ENCODE measurements at places on chromosomes 6 and 20.
A peak's percentile ranks its signal among the peaks of the same experiment; 100 is the strongest.

GRCh38 chr20:62949153-62949821, 3.2 kb upstream of the SLC17A9 start:
- no peak for DNase-seq

- no peak for DNase-seq
These were observed 22.5 kb upstream of the LCA5 start for GRCh38 chr6:79559706-79560105.

- no peak for DNase-seq
These were observed 23.1 kb downstream of the PAQR8 start for GRCh38 chr6:52385074-52385473.

DNA sequence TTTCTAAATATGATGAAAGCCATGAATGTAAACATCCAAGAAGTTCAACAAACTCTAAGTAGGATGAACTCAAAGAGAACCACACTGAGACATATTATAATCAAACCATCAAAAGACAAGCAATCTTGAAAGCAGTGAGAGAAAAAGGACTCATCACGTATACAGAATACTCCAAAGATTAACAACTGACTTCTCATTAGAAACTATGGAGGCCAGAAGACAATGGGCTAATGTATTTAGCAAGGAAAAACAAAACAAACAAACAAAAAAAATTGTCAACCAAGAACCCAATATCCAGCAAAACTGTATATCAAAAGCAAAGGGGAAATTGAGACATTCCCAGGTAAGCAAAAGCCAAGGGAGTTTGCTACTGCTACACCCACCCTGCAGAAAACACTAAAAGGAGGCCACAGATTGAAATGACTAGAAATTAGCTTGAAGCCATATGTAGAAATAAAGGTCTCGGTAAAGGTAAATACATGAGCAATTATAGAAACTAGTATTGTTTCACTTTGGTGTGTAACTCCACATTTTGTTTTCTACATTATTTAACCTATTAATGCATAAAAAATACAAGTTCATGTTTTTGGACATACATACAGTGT, 301.1 kb upstream of the QKI start:
- no peak for DNase-seq

DNA sequence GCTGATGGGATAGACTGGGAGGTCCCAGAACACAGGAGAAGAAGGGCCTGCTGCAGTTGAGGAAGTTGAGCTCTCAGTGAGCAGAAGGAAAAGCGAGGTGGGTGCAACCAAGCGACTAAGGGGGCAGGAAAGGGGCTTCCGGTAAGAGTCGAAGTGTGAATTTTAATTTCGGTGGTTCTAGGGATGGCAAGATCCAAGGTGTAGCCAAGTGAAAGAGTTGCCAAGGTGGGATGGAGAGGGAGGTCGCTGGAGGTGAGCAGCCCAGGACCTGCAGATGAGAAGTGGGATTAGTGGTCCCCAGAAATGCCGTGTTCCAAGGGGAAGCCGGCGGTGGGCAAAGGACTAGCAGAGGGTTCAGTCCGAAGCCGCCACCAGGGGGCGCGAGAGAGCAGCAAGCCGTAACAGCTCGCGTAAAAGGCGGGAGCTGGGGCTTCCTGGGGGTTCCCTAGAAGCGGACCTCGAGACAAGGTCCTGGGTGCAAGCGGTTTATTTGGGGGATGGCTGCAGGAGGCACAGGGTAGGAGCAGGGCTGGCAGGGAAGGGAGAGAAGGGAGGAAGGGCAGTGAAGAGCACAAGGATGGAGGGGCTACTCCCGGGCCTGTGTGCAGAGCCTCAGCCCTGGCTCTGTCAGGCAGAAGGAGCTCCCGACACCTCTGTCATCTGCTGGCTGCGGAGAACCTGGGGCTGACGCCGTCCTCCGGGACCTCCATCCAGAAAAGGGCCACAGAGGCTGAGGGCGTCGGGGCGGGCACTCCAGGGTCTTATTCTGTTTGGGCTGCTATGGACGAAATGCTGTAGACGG, 103.6 kb downstream of the PAX1 start:
- no peak for DNase-seq

DNA sequence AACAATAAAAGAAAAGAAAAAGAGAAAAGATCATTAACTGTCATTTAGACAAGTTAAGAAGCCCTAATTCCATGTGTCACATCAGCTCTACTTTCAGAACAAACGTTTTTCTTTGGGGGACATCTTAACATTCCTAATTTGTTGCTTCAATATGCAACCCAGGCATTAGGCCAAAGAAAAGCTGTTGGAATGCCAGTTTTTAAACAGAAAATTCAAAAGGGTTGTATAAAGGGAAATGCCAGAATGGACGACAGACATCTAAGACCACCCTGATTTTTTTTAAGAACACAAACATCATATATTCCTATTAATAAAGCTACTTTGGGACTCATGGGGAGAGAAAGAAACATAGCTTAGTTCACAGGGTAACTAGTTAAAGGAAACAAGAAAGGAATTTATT, 315.0 kb downstream of the GMDS start:
- DNase-seq: no peak

DNA sequence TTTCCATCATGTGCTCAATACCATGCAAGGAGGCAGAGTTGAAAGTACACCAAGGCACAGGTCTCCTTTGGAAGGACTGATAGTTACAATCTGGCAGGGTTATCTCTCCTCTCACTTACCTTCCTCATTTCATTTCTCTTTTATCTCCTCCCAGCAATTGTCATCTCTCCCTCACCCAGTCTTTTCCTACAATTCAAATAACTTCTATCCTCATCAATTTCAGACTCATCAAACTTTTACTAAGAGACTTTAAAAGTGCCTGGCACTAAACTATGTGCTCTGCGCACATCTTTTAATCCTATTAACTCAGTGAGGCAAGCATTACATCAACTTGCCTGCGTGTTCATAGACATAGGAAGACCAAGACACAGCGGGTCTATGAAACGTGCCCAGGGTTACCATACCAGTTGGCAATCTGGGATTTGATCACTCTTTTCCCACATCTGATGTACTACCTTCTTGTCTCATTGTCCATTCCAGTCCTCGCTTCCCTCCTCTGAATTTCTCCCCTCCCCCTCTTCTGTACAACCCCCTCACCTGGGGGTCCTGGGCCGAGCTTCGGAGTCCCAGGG, 1.2 kb downstream of the VARS1 start:
- DNase-seq: no peak

GRCh38 chr6:123966618-123967017, 163.0 kb downstream of the NKAIN2 start:
- DNase-seq: no peak

DNA sequence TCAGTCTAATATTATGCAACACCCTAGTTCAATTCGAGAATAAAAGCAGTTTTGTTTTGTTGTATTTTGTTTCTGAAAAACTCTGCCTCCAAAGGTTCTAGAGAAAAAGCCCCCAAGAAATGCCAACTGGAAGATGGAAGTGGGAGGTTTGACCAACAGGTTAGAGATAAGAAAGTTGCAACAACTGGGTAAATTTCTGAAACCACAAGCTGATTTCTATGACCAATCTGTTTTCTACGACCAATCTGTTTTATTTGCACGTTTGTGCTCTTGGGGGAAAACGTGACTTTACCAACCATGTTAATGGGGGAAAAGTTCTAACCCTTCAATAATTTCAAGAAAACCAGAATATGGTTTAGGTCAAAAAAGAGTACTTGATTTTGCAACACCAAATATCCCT, 173.2 kb downstream of the PDE7B start:
- DNase-seq: no peak

GRCh38 chr6:5537132-5537531, 275.8 kb downstream of the FARS2 start:
- no peak for DNase-seq

- DNase-seq: peak; percentile 47
These were observed 49.7 kb downstream of the KLHL31 start for GRCh38 chr6:53615633-53616449.

DNA sequence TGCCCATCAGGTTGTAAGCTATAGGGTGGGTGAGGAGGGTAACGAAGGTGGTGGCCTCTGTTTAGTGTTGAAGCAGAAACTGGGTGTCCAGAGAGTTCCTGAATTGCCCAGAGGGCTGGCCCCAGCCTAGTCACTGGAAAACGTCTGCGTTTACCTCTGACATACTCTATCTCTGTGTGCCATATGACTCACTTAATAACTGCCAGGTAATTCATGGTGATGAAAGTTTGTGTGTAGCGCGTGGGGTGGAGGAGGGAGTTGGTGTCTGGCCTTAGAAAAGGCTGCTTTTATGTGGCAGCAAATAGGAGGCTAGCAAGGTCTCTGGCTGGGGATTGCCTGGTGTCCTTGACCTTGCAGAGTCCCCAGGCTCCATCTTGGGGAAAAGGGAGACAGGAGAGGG, 47.3 kb downstream of the SLC35D3 start:
- DNase-seq: no peak

DNA sequence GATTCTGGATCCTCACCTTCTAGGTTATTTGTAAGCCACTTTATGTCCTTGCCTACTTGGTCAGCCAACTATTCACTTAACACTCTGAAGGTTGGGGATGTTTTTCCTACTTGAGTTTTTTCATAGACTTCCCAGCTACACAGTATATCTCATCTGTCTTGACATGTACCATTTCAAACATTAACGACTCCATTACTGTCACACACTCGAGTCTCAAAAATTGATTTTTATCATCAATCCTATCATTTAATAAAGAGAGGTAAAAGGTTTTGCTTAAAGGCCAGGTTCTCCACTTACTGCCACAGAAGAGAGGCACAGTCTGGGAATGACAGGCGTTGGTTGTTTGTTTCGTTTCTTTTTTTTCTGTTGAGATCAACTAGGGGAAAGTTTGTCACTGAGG, 38.2 kb upstream of the LAMP5 start:
- no peak for DNase-seq

- no peak for DNase-seq
These were observed 53.3 kb upstream of the EYA4 start for GRCh38 chr6:133187657-133188453.

DNA sequence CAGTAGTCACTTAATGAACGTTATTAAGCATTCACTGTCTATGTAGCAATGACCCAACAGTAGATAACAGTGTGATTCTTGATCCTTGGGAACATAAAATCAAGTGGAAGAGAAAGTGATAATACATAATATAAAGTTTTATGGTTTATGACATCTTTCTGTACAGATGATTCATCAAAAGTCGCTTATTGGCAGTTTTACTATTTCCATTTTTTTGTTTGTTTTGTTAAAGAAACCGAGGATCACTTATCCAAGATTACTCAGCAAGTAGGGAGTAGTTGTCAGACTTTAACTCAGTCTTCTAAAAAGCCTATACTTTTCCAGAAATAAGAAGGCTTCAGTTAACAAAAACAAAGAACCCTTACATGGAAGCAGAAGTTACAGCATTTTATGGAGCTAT, 260.8 kb downstream of the ZFAND3 start:
- DNase-seq: no peak

- peak; percentile 16 for DNase-seq
These were observed 25.8 kb downstream of the HLA-C start for GRCh38 chr6:31246051-31246521.

GRCh38 chr6:26477426-26477825, 19.7 kb downstream of the BTN2A1 start:
- DNase-seq: no peak

- DNase-seq: no peak
These were observed 5.6 kb upstream of the IFNGR1 start for GRCh38 chr6:137224799-137225198.

DNA sequence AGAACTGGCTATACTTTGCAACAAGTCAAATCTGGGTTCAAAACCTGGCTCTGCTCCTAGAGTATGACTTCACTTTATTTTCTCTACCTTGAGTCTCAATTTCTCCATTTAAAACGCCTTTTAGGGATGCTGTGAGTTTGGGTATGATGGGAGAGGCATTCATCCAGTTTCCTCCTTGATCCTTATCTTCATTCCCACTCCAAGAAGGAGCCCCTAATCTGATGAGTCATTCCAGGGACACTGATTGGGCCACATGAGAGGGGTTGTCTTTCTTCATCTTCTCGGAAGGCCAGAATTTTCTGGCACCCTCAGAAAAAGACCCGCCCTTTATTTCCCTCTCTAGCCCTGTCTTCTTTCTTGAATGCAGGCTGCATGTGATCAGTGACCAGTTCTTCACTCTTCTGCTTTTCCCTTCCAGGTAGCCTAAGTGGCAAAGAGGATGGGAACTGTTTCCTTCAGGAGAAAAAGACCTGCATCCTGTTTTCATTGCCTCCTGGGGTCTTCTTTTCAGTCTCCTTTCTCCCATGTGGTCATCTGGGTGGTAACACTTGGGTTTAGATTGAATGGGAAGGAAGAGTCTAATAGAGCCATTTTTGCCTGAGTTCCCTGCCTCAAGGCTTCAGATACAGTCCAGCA, 32.1 kb upstream of the PNRC1 start:
- DNase-seq: no peak

DNA sequence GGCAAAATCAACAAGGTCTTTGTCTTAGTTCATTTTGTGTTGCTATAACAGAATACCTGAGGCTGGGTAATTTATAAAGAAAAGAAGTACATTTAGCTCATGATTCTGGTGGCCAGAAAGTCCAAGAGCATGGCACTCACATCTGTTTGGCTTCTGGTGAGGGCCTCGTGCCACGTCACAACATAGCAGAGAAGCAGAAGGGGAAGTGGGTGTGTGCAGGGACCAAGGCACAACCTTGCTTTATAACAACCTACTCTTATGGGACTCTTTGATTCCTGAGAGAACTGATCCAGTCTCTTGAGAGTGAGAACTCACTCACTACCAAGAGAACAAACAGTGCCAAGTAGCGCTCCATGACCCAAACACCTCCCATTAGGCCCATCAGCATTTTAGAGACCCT, 25.4 kb downstream of the GABRR2 start:
- DNase-seq: no peak

GRCh38 chr20:45935416-45936046, 1.0 kb downstream of the PCIF1 start:
- no peak for DNase-seq

DNA sequence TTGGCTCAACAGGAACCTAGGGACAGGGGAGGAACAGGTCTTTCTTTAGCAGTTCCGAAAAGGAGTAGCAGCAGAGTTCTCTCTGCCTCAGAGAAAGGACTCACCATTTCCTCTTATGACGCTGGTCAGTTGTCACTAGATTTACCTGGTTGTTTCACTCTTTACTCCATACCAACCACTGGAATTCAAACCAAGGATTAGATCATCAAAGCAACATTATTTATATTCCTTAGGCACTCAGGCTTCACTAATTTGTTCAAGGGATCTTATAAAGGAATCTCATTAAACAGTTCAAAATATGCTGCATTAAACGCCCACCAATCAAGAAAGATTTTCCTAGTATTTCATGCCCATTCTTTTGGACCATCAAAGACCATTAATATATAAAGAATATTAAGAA, 1129.5 kb upstream of the MAP3K7 start:
- DNase-seq: no peak

- no peak for DNase-seq
These were observed 222.8 kb upstream of the RREB1 start for GRCh38 chr6:6884916-6885315.
